ENCODE measurements at places on chromosomes 7 and 10. TPM values are rescaled to one million over a fixed set of nuclear protein-coding genes. Genes with fewer than 3 reads are reported as not detected.

DNA sequence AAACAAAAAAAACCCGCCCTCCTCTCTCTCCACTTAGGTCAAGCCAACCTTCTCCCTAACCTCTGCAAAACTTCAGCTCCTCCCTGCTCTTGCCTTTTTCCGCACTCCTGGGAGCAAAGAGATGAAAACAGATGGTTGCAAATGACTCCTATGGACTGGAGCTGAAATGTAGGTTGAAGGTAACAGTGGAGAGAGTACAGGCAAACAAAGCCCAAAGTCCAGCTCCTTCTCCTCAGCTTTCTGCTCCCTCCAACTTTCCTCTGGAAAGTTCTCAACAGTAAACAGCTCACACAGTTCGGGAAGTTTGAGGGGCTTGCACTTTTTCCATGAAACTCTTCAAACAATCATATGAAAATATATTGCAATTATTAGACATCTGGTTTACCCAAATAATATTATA is 90.3 kb downstream of the SLC37A3 start:
- DNase-seq, result no peak

- DNase-seq, result peak; percentile 31
Observed at GRCh38 chr10:100022403-100022802, 12.7 kb upstream of the DNMBP start.

DNA sequence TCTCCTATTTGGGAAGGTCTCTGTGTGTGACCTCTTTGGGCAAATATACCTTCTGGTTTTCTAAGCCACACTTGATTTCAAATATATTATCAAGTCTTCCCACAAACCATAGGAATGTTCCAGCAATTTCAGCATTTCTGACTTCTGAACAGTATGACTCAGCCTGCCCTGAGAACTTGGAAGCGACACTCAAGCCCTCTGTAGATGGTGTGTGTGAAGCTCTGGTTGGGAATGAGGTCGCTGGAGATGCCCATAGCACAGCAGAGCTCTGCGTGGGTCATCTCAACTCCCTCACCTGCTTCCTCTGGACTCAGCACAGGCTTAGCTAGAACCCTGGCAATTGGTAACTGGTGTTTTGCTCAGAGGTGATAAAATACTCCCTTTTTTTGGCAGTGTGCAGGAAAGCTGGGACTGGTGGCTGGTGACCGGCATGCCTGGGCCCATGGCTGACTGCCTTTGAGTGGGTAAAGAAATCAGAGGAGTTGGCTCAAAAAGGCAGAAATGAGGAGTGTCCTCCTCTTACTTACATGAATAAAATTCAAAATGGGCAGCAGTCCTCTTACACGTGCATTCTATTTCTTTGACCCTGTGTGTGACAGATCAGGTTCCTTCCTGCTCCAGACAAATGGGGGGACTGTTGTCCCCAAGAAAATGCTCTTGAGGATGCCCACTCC is 87.5 kb upstream of the NRP1 start:
- no peak for DNase-seq

The GIMAP7 gene
- polyA plus RNA-seq, result 49.8 TPM

The IDI2 gene
- not detected for polyA plus RNA-seq

The GNG11 gene
- polyA plus RNA-seq, result 49.2 TPM

The TMEM225B gene
- polyA plus RNA-seq, result 1.6 TPM
